ENCODE measurements at places on chromosomes 4 and X.

DNA sequence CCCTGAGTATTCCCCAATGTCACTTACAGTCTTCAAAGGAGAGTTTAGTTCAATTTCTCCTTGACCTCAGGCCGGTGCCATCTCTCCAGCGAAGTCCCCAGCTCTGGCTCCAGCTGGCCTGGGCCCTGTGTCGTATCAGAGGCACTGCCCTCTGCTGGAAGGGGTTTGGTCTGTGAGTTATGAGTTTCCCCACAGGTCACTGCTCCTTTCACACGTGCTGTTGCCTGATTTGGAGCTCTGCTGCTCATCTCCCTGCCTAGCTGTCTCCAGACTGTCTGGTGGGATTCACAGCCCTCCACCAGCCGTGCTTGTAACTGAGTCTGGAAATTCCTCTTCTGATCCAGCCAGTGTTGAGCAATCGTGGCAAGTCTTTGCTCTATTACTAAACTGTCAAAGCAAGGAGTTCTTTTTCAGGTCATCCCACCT, at the start of gene RAP2C:
Gene RAP2C (minus strand): TSS at position 105 of the 426 bp plus-strand sequence. CDS start 2,179 bp downstream, outside the sequence.
- DNase-seq = peak; percentile 84

GRCh38 chrX:22662776-22663175, 337.0 kb upstream of the DDX53 start:
- DNase-seq = no peak

- no peak for DNase-seq
Observed at GRCh38 chr4:133524369-133524768, 375.3 kb downstream of the PCDH10 start.

GRCh38 chr4:139786494-139787354, 121.1 kb downstream of the MGST2 start:
- no peak for DNase-seq

DNA sequence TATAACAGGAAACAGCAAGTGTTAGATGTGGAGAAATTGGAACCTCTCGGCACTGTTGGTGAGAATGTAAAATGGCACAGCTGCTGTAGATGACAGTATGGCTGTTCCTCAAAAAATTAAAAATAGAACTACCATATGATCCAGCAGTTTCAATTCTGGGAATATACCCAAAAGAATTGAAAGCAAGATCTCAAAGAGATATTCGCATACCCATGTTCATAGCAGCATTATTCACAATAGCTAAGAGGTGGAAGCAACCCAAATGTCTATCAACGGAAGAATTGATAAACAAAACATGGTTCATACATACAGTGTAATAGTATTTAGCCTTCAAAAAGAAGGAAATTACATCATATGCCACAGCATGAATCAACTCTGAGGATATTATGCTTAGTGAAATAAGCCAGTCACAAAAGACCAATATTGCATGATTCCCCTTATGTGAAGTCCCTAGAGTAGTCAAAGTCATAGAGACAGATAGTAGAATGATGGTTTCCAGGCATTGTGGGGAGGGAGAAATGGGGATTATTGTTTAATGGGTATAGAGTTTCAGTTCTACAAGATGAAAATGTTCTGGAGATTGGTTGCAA, 467.7 kb downstream of the IDS start:
- no peak for DNase-seq

DNA sequence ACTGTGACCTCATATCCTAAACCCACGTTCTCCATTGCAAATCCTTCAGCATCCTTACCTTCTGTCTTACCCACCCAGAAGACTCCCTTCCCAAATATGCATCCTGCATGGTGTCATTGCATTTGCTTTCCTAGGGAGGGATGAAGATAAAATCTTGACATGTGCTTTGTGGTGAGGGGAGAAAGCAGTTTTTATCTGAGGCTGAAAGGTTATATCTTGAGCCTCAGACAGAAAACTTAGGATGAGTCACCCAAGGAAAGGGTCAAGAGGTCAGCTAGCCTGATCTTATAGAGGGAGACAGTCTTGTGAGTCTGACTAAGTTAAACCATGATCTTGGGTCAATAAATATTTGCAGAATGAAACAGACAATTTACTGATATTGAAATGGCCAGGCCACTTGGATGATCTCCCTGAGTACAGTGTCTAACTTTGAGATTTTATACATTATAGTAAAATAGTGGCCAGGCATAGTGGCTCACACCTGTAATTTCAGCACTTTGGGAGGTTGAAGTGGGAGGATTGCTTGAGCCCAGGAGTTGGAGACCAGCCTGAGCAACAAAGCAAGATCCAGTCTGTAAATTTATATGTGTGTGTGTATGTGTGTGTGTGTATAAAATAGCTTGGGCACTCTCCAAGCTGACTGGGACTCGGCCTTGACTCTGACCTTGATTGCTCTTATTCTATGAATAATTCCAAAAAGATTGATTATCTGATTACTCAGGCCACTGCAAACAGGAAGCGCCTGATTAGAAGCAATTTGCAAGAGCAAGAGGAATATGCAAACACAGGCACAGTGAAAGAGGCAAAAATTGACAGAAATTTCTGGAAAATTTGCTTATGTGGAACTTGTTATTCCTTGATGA, 15.4 kb upstream of the FAM9C start:
- peak; percentile 78 for DNase-seq

- no peak for DNase-seq
Observed at GRCh38 chr4:81845761-81846160, 374.1 kb upstream of the RASGEF1B start.

DNA sequence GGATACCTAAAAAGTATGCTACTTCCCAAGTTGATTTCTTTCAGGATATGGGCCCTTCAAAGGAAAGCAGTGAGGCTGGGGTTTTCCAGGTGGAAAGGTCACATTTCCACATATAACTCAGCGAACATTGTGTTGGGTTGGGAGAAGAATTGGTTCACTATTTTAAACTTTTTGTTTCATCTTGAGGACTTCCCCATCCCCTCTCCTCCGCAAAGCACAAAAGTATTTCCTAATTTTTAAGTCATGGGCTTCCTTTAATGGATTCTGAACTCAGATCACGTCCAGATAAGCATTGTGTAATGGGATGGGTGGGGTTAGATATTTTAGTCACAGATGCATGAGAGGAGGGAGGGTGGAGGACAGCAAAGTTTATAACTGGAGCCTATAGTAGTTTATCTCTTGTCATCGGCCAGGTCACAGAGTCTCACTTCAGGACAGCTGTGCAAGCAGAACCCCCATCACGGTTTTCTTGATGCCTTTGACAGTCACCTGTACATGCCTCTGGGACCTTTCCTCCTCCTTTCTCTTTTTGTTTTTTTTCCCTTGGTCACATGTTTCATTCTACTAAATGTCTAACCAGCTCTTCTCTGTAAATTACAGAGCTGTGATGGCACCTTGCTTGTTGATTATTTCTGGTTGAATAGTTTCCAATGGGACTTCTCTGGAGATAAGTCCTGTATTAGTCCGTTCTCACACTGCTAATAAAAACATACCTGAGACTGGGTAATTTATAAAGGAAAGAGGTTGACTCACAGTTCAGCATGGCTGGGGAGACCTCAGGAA, 115.4 kb downstream of the PTTG2 start:
- DNase-seq = peak; percentile 71

- DNase-seq = no peak
Observed at GRCh38 chrX:49812177-49812576, 16.9 kb upstream of the PAGE4 start.

DNA sequence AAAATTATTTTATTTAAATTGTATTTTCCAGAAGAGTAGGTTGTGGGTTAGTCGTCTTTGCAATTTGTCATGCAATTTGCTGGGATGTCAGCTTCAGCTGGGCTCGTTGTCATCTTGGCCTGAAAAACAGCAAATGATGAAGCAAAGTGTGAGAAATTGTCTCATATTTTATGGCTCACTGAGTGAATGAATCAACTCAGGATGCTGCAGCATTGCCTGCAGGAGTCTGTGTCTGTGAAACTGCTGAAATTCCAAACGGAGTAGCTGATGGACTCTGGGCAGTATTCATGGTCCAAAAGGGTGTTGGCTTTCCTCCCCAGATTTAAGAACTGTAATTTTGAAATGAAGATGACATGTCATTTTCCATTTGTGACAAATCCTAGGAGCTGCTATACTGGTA, 37.2 kb downstream of the CXCL8 start:
- no peak for DNase-seq

- no peak for DNase-seq
Observed at GRCh38 chrX:97167333-97167732, 283.6 kb downstream of the RPA4 start.

- no peak for DNase-seq
Observed at GRCh38 chrX:15376956-15377355, 7.3 kb downstream of the VEGFD start.

DNA sequence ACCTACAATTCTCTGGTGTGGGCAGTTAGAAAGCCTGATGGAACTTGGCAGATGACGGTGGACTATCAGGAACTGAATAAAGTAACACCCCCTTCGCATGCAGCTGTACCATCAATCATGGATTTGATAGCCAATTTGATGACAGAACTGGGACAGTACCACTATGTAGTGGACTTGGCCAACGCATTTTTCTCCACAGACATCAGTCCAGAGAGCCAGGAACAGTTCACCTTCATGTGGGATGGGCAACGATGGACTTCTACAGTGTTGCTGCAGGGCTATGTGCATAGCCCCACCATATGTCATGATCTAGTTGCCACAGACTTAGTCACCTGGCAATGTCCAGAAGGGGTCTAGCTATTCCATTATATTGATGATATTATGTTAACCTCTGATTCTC, 54.5 kb upstream of the CCDC149 start:
- no peak for DNase-seq

GRCh38 chr4:109574443-109574850, 14.4 kb downstream of the MCUB start:
- DNase-seq = no peak

- no peak for DNase-seq
Observed at GRCh38 chrX:41881166-41881565, 42.2 kb downstream of the CASK start.

DNA sequence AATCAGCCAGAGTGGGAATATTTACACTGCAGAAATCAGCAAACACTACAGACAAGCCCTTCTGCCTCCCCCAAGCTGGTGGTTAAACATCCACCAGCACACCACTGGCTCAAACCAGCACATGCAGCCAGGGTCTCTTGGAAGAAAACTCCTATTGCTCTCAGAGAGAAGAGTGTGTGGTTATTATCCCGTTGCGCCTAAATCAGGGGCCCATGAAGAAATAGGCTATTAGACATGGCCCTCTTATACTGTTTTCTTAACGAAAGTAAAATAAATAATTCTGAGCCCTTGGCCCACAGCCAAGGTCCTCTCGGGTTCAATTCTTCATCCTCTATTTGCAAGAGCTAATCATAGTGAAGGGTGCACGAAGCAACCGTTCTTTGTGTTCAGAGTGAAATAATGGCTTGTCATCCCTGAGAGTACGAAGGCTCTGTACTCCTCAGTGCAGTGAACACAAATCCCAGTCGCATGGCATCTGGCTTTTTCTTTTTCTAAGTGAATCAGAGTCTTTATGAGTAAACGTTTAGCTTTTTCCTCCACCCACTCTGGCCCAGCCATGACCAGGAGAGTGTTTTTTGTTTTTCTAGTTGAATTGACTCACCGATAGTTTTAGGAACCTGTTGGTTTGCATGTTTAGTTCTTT, 33.4 kb upstream of the RBM47 start:
- peak; percentile 71 for DNase-seq

DNA sequence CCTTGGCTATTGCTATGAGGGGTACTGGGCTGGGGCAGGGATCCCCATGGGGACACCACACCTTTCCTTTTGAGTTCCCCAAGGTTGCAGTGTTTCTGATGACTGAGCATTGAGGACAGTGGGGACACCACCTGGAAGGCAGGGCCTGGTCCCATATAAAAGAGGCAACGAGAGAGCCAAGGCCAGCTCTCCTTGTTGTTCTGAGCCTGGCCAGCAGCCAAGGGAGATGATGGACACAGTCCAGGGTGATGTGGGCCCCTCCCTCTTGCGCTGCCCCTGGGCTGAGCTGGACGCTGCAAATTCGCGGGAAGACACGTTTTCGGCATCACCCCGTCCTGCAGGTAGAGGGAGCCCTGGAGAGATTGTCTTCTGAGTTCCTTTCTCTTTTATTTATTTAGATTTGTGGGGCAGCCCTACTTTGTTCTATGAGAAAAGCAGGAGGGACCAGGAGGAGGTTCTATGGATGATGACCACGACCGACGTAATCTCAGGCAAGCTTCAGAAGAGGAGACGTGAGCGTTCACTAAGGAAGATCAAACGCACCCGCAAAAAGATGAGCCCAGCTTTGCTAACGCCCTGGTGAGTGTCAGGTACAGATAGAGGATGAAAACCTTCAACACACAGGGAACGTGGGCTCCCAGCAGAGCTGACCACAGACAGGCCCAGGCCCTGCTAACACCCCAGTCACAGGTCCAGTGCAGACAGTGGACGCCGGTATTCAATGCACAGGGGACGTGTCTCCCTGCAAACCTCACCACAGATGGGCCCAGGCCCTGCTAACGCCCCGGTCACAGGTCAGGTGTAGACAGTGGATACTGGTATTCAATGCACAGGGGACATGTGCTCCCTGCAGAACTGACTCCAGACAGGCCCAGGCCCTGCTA, 97.4 kb downstream of the SHOX start:
- no peak for DNase-seq

GRCh38 chr4:141425124-141425523, 204.4 kb downstream of the ZNF330 start:
- peak; percentile 72 for DNase-seq

- no peak for DNase-seq
Observed at GRCh38 chrX:65866146-65866545, 173.7 kb downstream of the VSIG4 start.

- DNase-seq = peak; percentile 69
Observed at GRCh38 chr4:139550724-139551429, 5.1 kb downstream of the SETD7 start.

DNA sequence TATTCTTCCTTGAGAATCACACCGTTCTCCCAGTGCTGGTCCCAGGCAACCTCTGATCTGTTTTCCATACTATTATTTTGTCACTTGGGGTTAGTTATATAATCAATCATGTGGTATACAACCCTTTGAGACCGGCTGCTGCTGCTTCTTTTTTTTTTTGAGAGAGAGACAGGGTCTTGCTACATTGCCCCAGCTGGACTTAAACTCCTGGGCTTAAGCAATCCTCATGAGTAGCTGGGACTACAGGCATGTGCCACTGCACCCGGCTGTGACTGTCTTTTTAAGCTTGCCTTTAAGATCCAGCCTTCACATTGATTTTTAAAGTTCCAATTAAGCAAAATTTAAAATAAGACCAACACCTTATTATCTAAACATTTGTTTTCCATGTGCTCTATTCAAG, 86.7 kb upstream of the EXOC1L start:
- DNase-seq = no peak

GRCh38 chr4:76486588-76487276, 51.7 kb downstream of the SHROOM3 start:
- no peak for DNase-seq

DNA sequence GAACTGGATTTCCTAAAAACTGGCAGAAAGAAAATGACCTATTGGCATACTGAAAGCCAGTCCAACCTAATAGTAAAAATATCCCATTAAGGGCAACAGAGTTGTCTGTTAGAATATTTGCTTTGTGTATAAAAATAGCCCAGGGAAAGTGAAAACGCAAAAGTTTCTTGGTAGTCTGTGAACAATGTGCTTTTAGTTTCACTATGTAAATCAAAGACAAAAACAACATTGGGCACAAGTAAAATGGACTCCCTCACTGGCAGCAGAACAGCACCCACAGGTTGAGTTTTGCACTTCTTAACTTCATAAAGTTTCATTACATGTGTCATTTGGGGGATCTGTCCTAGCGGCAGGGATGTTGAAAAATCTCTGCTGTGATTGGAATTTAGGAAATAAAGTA, 4.3 kb upstream of the FGG start:
- DNase-seq = no peak
